GM03348 (cell line): ENCODE measurements at places on chromosomes 6 and 20.

GRCh38 chr20:22407237-22408193 is 176.9 kb downstream of the FOXA2 start:
- no peak for DNase-seq

DNA sequence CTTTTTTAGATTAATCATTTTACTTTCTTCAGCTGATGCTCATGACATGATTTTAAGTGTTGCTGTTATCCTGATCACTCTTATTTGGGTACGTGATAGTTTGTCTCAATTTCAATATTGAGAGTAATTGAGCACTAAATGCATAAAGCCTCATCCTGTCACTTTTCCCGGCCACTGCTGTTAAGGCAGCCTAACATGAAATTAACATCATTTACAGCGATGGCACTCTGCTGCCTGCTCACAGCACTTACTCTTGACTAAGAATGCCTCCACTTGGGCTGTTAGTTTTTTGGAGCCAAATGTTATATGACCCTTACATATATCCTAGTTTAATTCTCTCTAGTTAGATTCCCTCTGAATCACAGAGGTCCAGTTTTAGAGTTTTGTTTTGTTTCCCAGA is 107.3 kb downstream of the SLX4IP start:
- DNase-seq = no peak

- DNase-seq = no peak
Measured at GRCh38 chr20:53571555-53572286, 21.9 kb downstream of the ZNF217 start.

- no peak for DNase-seq
Measured at GRCh38 chr20:24314053-24314452, 155.4 kb upstream of the SYNDIG1 start.

GRCh38 chr6:12077021-12077710 is 65.1 kb downstream of the HIVEP1 start:
- DNase-seq = no peak

DNA sequence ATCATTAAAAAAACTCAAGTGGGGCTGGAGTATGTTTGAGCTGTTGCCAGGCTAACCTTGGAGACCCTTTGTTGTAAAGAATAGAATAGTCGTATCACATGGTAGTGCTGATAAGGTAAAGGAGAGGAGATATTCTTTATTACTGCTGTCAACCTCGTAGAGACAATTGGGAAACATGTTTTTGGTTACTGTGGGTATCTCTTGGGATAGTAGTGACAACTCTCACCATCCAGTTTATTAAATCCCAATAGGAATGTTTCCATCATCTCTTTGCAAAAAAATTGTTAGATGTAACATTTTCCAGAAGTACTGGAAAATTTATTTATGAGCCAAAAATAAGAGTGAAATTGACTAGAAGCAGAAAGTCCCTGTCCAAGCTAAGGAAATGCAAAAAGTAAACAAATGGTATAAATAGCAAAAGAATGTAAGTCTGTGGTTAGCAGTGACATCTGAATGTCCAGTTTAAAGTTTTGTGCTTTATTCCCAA is 829.3 kb upstream of the CITED2 start:
- DNase-seq = peak; percentile 11

DNA sequence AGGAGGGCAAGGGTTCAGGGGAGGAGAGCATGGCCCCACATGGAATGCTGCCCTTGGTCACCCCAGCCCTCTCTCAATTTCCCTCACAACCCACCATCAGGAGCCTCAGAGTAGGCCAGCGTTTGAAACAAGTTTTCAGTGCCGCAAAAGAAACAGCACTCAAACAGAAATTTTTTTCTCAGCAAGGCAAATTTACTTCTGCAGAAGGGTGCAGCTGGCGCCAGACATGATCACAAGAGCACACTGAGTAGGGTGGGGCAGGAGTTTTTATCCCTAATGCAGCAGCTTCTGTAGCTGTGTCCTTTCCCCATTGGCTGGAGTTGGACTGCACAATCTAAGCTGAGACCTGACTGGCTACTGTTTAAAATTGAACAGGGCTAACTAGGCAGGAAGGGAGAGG is 287.8 kb upstream of the CDYL start:
- DNase-seq = no peak

DNA sequence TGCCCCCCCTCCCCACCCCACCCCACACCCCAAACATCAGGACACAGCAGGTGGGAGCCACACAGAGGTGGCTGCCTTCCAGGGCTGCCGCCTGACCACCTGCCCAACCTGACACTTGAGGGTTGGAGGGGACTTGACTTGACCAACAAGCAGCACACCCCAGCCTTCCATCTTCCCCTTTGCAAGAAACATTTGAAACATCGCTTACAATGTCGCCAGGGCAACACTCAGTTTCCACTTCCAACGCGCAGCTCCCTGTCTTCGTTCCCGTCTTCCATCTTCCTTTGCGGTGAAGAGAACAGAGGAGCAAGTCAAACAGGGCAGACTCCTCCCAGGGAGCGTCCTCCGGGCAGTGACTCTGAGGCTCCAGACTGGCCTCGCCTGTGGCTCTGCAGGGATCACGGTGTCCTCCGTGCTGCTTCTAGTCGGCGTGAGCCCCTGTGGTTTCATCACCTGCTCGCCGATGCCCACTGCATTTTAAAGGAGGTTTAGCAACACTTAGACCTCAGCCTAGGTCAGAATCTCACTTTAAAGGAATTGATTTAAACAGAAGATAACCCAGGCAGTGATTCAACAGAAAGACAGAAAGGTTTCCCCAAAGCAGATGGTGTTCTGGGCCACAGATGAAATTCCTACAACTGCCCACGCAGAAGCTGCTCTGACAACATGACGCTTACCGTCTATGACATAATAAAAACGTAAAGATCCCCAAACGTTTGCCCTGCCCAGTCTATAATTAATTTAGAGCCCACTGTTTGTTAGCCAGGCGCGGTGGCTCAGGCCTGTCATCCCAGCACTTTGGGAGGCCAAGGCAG is 130.8 kb downstream of the TAF4 start:
- no peak for DNase-seq

DNA sequence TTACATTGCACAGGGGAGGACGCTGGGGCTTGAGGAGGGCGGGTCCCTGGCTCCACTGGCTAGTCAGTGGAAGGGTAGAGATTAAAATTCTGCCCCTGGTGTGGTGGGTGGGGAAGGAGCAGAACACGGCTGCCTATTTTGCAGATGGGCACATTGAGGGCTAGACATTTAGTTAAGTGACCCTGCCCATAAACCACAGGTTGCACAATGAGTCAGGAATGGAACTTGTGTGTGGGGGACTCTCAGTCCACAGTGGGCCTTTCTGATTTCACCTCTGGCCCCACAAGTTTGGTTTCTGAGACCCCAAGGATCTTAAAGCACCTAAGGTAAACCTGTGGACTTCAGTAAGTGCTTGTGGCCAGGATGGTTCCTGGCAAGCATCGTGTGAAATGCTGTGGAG is 22.0 kb upstream of the CCDC167 start:
- no peak for DNase-seq

- no peak for DNase-seq
Measured at GRCh38 chr20:25251019-25251418, 3.1 kb downstream of the PYGB start.
